ENCODE measurements at places on chromosomes 3 and 15.

GRCh38 chr3:47301456-47301855 lies 18.7 kb downstream of the KLHL18 start:
- DNase-seq = no peak

DNA sequence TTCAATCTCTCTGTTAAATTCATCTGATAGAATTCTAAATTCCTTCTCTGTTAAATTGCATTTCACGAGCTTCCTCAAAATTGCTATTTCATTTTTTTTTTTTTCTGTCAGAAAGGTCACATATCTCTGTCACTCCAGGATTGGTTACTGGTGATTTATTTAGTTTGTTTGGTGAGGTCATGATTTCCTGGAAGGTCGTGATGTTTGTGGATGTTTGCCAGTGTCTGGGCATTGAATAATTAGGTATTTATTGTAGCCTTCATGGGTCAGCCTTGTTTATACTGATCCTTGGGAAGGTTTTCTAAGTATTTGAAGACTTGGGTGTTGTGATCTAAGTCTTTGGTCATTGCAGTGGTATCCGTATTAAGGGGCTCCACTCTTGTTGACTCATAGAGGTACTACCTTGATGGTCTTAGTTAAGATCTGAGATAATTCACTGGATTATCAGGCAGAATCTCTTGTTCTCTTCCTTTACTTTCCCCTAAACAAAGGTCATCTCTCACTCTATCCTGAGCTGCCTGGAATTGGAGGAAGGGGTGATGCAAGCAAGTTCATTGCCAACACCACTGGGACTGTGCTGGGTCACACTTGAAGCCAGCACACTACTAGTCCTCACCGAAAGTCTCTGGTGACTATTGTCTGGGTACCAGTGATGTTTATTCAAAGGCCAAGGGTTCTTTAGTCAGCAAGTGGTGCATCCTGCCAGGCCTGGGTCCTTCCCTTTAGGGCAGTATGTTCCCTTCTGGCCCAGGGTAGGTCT lies 231.1 kb downstream of the GBE1 start:
- no peak for DNase-seq

DNA sequence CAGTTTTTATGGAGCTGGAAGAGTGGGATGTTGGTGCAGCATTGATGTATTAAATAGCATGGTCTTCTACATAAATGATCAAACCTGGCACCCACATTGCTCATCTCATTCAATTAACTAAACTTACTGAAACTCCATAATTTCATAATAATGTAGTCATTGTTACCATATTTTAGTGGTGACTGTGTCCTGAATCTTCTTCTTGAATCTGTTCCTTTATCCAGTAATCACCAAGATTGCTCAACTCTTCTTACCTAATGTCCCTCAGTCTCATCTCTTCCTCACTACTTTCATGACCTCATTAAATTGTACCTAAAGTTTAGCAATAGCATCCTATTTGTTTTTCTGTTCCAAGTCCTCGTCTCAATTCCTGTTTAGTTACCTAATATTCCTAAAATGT lies 69.8 kb downstream of the FGF7 start:
- no peak for DNase-seq

DNA sequence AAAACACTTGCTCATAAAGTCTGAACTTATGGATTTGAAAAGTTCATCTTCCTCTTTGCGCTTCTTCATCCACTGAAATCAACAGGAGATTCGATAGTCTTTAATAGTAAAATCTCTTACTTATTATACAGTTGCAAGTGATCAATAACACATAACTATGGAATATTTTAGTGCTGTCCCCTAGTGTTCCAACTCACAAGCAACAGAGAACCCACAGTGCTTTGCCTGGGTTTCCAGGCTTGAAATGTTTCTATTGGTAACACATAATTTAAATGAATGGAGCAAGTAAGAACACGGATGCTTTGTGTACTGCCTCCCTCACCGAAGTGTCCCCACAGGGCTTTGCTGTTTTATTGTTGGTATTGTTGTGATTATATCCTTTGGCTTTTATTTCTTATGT lies 93.5 kb downstream of the WDR72 start:
- no peak for DNase-seq

DNA sequence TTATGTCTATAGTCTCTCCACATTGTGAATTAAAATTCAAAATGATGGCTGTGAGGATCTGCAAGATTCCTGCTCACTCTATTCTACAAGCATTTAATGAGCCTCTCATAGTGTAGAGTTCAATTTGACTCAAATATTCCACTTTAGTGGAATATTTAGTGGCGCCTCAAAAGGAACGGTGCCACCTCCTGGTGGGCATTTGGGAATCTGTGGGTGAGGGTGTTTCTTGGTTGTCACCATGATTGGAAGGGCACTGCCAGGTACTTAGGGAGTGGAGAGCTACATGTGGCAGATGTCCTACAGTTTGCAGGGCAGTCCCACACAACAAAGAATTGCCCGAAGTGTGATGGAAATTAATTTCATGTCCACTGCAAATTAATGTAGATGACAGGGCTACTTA lies 21.5 kb upstream of the KCNMB3 start:
- no peak for DNase-seq

DNA sequence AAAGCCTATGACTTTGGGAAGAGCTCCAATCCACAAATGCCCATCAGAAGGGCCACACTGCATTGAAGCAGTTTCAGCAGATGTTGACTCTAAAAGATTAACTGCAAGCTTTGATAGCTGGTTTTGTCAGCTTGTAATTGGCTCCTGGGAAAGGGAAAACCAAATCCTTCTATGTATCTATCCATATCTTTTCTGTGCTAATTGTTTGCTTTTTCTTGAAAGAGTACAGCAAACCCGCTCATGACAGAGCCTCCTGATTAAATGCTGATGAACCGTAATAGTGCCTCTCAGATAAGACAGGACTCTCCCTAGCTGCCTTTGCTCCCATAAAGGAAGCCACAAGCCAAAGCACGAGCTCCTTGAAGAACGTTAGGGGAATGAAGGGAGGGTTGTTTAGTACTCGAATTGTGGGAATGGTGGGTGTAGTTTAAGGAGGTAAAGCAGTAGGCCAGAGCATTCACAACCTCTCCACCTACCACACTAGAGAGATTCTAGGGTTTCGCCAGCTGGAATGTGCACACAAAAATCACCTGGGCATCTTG lies 33.6 kb upstream of the LRIG1 start:
- no peak for DNase-seq

Measured in nucleus accumbens (tissue), 56 donors.